ENCODE measurements at places on chromosomes 2 and 18. TPM values are rescaled to one million over a fixed set of nuclear protein-coding genes. Genes with fewer than 3 reads are reported as not detected.

- DNase-seq: no peak
These were observed 123.5 kb downstream of the LAMA3 start for GRCh38 chr18:23812546-23813440.

- peak; percentile 87 for DNase-seq
These were observed 56.7 kb upstream of the EML6 start for GRCh38 chr2:54666634-54667265.

GRCh38 chr2:168355121-168355520 is 101.0 kb upstream of the CERS6 start:
- no peak for DNase-seq

GRCh38 chr18:70334728-70335329 is 46.0 kb downstream of the SOCS6 start:
- DNase-seq: no peak

DNA sequence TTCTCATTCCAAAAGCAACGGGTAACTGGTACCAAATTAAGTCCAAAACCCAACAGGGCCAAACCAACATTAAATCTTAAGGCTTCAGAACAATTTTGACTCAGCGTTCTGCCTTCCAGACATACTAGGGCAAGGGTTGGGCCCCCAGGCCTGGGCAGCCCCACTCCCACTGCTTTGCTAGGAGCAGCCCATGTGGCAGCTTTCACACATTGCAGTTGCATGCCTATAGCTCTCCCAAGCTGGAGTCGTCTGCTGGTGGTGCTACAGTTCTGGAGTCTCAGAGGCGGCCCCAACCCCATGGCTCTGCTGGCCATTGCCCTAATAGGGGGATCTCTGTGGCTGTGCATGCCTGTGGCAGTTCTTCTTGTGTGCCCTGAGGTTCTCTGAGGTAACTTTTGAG is 37.6 kb upstream of the CD226 start:
- DNase-seq: no peak

DNA sequence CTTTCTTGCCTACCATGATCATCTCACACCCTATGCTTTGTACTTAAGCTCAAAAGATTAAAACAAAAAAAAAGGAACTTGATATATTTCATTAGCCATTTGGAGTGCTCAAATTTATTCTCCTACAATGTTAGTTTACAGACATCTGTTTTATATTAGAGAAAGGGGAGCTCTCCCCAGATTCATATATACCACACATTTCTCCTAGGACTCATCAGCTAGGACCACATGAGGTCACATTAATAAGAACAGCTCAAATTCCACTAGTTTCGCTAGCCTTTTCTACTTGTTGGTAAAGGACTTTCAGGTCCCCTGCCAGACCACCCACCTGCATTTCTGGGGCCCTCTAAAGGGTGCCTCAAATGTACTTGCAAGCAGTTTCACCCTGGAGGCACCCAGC is 151.2 kb upstream of the MMADHC start:
- DNase-seq: no peak

- peak; percentile 90 for DNase-seq
These were observed 1.3 kb downstream of the BCL2 start for GRCh38 chr18:63317982-63318888.

Gene KCNIP3
- total RNA-seq: 11.8 TPM

GRCh38 chr18:69109686-69110085 is 291.0 kb upstream of the DOK6 start:
- DNase-seq: no peak

- DNase-seq: no peak
These were observed 28.3 kb downstream of the CYBRD1 start for GRCh38 chr2:171550613-171551012.

Gene MRPS9
- 18.2 TPM for total RNA-seq

DNA sequence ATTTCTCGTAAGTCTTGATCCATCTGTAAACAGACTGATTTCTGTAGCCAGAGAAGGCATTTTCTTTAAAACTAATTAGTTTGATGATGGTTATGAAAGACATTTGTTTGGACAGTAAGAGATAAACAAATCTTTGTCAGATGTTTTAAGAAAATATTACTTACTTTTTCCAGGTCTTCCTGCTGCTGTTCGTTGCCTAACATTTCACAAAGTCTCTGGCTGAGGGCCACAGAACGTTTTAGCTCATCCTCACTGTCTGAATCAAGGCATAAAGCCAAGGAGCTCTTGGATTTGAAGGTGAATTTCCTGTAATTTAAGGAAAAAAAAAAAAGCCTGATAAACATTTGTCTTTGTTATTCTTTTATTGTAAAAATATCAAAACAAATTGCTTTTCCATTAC is 57.8 kb downstream of the VIL1 start:
- peak; percentile 88 for DNase-seq

- no peak for DNase-seq
These were observed 15.6 kb upstream of the MC2R start for GRCh38 chr18:13930964-13931363.

GRCh38 chr2:608297-608696 is 68.9 kb downstream of the TMEM18 start:
- no peak for DNase-seq

GRCh38 chr2:207988975-207989374 is 36.4 kb downstream of the PLEKHM3 start:
- DNase-seq: no peak

Gene MYOM1
- total RNA-seq: 17.3 TPM

- DNase-seq: no peak
These were observed 18.7 kb upstream of the SLC40A1 start for GRCh38 chr2:189599245-189599644.

Gene BOLL
- total RNA-seq: not detected

GRCh38 chr2:231191896-231192872 is 6.2 kb upstream of the ARMC9 start:
- DNase-seq: peak; percentile 97

Gene CAPN10
- total RNA-seq: 15.3 TPM

DNA sequence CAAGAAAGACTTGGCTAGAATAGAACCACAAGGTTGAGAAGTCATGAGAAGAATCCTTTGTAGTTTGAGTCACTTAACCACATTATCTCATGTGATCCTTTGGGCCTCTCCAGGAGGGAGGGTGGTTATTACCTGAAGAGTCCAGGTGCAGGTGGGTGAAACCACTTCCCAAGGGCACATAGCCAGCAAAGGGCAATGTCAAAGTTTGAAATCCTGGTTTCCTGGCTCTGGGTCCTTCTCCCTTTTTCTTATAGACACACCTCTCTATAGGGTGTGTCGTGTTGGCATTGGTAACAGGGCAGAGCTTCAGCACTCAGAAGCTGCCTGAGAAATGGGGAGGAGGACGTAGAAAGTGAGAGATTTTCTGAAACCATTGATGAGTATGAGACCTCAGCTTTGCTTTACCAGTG is 137.9 kb downstream of the MGAT5 start:
- DNase-seq: no peak

Gene FER1L5
- total RNA-seq: not detected

DNA sequence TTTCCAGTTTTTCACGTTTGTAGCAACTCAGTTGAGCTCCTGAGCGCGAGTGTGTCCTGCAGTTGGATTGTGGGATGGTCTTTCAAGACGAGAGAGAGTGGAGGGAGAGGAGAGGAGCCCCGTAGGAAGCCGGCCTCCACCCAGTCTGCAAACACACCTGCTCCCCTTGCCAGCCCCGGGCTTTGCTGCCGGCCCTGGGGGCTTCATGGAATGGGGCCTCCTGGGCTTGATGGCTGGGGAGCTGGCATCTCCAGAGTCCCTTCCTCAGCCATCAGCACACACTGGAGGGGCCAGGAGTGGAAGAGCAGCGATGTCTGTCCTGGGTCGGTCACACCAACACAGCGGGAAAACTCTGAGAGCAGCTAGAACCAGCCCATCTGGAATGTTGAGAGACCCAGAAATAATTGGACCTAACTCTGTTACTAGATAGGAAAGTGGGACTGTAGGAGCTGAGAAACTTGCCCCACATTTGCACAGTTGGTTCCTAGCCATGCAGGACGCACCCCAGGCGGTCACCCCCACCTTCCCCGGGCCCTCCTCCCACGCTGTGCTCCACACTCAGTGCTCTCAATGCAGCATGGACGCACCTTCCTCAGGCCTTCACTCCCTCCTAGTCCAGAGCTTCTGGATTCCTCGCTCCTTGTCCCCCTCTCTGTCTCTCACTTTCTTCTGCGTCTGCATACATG is 69.6 kb downstream of the PTGR3 start:
- DNase-seq: no peak

GRCh38 chr2:96702098-96702785 is 37.6 kb downstream of the LMAN2L start:
- DNase-seq: peak; percentile 60

Gene MARCO
- 3.3 TPM for total RNA-seq

Gene WDR43
- 40.3 TPM for total RNA-seq
